ENCODE measurements at places on chromosomes 3 and 15.
A peak's percentile ranks its signal among the peaks of the same experiment; 100 is the strongest.

GRCh38 chr3:140931801-140932200, 9.8 kb upstream of the SLC25A36 start:
- no peak for DNase-seq

GRCh38 chr3:58464866-58465265, 27.0 kb upstream of the KCTD6 start:
- no peak for DNase-seq

GRCh38 chr15:68637767-68638404, 59.1 kb downstream of the CORO2B start:
- no peak for DNase-seq

- DNase-seq, result no peak
These were observed 1186.7 kb upstream of the EPHA6 start for GRCh38 chr3:95627697-95628096.

DNA sequence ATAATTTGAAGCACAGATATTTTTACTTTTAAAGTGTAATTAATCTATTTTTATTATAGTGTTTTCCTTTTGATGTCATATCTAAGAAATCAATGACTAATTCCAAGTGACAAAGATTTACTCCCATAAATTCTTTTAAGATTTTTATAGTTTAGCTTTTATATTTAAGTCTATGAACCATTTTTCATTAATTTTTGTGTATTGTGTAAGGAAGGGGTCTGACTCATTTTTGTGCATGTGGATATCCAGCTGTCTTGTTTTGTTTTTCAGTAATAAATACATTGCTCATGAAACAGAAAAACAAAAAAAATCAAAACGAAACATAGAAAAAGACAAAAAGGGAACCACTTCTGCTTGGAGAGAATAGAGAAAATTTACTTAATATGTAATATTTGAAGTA, 145.1 kb downstream of the EPHA6 start:
- no peak for DNase-seq

DNA sequence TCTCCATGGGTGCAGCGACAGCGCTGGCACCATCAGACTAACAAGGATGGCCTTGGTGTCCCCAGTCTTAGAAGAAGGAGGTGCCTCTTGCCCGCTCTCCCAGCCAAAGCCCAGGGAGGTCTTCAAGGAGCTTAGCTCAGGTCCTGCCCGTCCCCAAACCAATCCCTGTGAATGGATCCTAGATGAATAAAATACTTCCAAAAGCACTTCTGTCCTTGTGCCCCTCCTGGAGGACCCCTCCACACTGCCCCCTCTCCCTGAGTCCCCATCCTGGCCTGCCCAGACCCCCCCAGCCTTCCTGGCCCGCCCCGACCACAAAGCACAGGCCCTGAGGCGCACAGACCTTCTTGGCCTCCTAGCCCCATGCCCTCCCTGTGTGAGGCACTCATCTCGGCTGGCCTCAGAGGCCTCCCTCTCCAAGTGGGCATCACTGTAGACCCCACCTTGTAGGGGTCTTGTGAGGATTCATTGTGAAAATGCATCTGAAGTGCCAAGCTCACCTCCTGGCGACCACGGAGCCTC, 8.4 kb downstream of the SLC28A1 start:
- no peak for DNase-seq

DNA sequence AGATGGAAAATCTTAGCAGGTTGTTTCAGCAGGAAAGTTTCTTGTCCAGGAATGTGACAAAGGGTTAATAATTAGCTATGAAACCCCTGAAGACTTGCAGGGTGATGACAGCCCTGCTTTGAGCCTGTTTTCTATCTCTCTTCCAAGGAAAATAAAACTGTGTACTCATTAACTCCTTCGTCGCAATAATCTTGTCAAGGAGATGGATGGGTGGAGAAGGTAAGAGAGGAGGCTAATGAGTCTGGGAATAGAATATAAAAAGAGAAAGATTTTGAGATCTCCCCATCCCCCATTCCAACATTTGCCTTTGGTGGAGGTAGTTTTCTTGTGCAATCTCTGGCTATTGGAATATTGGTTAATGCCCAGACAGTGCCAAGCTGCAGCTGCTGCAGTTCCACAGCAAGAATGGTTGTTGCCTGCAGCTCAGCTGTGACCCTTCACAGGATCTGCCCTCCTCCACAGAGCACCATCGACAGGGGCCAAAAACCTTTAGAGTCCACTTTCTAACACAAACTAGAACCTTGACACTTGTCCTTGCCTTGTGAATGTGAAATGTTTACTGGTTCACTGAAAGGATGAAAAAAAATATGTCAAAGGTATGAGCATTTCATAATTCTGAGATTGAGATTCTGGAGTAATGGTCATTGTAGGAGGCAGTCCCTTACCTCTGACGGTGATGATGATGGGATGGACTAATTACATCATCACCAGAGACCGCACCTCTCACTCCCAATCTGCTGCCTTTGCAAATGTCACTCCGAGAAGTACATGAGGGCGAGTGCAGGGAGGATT, 4.2 kb upstream of the LRIG1 start:
- no peak for DNase-seq

DNA sequence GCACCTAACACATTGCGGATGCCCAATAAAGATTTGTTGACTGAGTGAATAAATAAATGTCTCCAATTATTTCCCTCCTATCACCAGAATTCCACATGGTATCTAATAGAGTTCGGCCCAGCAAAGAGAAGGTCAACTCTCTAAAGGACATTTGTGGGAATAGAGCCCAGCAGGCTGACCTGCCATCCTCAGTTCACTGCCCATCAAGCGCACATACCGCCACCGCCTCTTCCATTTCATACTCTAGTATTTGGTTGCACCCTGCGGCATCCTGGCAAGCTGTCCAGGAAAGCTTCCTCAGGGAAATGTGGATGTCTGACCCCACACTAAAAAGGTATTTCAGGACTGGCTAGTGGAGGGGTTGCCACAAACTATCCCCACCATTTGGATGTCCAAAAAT, 29.8 kb upstream of the DLG1 start:
- DNase-seq, result no peak

GRCh38 chr15:42152196-42152920, 4.1 kb downstream of the PLA2G4F start:
- DNase-seq, result peak; percentile 10

- DNase-seq, result no peak
These were observed 68.6 kb downstream of the SLC6A6 start for GRCh38 chr3:14471016-14471415.

GRCh38 chr3:143831208-143831607, 17.1 kb downstream of the SLC9A9 start:
- no peak for DNase-seq

DNA sequence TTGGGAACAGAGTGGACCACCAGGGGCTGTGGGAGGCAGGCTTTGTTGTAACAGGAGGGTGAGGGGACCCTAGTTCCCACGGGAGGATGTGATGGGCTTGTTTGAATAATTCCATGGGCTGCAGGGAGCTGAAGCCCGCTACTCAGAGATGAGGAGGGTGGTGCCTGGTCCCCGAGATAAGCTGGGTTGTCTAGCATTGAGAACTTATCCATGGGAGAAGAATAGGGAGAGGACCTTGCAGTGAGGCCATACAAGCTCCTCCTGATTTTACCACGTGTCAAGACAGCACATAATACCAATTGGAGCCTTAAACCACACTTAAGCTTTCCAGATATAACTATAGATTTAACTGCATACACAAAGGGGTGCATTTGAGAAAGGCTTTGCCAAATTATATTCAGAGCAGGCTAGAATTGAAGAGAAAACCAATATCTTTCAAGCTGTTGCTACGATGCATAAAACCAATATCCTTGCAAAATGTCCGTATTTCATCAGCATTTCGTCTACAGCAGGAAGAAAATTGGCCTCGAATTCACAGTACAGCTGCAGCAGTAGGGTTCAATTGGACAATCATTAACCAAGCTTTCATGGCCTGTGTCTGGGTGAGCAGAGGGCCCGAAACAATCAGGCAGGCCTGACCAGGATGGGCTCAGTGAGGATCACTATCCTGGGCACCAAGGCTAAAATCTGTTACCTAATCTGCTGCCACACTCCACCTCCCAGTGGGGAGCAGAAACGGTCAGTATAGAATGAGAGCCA, 500.7 kb downstream of the OCA2 start:
- no peak for DNase-seq

GRCh38 chr3:130850044-130850797, 43.7 kb upstream of the ATP2C1 start:
- no peak for DNase-seq

GRCh38 chr3:48437812-48438211, 2.1 kb downstream of the CCDC51 start:
- DNase-seq, result no peak

DNA sequence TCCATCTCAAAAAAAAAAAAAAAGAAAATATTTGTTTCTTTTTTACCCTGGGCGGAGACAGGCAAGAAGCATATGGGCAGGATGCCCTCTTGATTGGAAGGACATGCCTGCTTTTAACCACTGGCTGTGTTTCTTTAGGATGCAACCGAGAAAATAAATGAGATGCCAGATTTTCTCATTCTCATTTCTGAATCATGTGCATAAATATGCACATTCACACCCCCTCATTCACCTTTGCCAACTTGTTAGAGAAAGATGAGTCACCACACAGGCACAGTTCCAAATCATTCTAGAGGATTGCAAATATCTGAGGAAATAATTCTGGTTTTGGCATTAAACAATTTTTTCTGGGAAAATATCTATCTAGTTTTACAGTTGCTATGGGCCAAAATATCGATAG, 3.3 kb downstream of the LIPH start:
- no peak for DNase-seq

- DNase-seq, result no peak
These were observed 98.6 kb downstream of the ARNT2 start for GRCh38 chr15:80502782-80503181.

- DNase-seq, result no peak
These were observed 11.3 kb upstream of the IL12A start for GRCh38 chr3:159977295-159977694.

DNA sequence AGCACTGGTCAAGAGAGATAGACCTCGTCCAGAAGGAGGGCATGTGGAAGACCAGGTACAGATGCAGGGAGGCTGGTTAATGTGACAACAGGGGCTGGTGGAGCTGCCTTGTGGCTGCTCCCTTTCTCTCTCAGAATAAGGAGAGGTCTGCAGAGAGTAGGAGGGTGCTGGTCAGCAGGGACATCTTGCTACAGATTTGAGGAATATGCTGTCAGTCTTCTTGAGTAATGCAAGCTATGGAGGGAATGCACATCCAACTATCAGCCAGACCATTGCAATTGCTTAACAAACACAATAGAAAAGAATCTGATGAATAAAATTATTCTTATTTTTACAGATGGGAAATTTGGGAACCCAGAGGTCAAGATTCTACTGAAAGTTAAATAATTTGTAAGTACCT, 20.3 kb upstream of the SIAH2 start:
- DNase-seq, result no peak

All from D341Med (cell line).